Liver (tissue), 10 donors: ENCODE measurements at places on chromosomes 2 and 18. TPM values are rescaled to one million over a fixed set of nuclear protein-coding genes. Genes with fewer than 3 reads are reported as not detected.
A peak's percentile ranks its signal among the peaks of the same experiment; 100 is the strongest.

Gene DGKD
- 9.7 TPM for total RNA-seq

Gene USP34
- 65.9 TPM for total RNA-seq

Gene HOXD13
- not detected for total RNA-seq

Gene GALR1
- total RNA-seq, result not detected

Gene NGEF
- total RNA-seq, result 10.6 TPM

Gene PTPRM
- total RNA-seq, result 23.0 TPM

Gene UPP2
- 0.51 TPM for total RNA-seq

Gene XDH
- total RNA-seq, result 76.6 TPM

Gene RNPEPL1
- total RNA-seq, result 26.1 TPM

Gene MSTN
- total RNA-seq, result 0.08 TPM

Gene LIMS2
- total RNA-seq, result 15.6 TPM

Gene TMEM37
- total RNA-seq, result 30.3 TPM

Gene CRYGD
- total RNA-seq, result not detected

Gene DYNAP
- total RNA-seq, result not detected

DNA sequence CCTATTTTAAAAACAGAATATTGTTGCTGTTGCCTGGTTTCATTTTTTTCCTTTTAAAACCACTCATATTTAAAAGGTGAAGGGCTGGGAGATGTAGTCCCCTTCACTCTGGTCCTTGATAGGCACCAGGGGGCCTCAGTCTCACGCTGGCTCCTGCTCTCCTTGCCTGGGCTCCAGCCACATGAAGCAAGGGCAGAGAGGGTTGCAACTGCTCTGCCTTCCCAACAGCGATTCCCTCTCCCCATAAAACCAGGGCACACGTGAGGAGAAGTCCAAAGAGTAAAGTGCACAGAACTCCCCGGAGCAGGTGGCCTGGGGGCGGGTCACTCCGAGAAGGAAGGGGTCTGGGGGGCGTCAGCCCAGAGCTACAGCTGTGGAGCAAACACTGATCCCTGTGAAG lies 12.8 kb downstream of the TMEM127 start:
- no peak for DNase-seq

- DNase-seq, result no peak
Observed at GRCh38 chr2:218717262-218717661, 6.6 kb downstream of the TTLL4 start.

DNA sequence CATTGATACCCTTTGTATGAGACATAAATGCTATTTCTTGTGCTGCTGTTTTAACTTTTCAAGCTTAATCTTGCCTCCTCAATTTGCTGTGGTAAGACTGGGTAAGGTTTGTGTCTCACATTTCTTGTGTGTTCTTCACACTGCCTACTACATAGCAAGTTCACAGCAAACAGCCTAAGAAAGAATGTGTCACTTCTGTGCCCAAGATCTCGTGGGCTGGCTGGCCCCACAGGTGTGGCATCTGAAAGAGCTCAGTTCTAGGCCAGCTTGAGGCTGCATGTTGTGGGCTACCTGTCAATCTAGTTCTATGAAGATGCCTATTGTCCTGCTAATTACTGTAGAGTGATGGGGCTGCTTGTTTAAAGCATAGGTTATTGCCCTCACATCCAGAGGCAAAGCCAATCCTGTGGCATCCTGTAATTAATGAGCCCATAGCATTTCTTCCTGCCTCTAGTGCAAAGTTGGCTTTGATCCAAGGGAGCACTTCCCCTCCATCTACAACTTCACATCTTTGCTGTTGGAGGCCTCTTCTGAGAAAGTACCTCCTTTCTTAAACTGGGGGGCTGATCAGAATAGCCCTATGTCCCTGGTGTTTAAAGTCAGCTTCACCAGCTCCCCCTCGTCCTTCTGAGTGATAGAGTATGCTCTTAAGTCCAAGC lies 40.9 kb upstream of the ASPRV1 start:
- no peak for DNase-seq

DNA sequence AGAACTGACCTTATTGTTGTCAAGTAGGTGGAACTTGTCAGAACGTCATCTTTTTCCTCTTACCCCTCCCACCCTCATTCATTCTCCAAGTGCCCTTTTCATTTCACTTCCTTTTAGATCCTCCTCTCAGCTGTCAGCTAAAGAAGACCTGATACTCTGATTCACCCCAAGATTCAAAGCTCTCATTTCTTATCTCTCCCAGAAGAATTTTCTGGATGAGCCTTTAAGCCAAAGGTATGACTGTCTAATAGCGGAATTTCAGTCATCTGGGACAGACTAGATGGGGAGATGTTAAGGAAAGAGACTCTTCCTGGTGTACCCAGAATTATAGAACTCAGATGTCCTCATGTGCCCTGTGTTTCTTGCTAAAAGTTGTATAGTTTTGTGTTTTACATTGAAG lies 53.9 kb downstream of the TCF7L1 start:
- no peak for DNase-seq

GRCh38 chr2:97714950-97715652 lies 1.7 kb downstream of the ZAP70 start:
- DNase-seq, result no peak

GRCh38 chr18:34358923-34359322 lies 134.2 kb upstream of the NOL4 start:
- DNase-seq, result no peak

DNA sequence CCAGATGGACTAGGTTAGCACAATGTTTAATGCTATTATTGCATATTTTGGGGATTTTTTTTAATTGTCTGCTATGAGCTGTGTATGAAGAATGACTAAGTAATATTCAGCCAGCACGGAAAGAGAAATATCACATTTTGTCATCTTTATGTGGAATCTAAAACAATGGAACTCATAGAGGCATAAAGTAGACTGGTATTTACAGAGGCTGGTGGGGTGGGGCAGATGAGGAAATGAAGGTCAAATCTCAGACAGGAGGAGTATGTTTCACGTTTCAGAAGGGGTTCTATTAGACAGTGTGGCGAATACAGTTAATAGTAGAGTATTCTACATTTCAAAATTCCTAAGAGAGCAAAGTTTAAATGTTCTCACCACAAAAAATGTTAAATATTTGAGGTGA lies 4.7 kb downstream of the CDH19 start:
- DNase-seq, result no peak

DNA sequence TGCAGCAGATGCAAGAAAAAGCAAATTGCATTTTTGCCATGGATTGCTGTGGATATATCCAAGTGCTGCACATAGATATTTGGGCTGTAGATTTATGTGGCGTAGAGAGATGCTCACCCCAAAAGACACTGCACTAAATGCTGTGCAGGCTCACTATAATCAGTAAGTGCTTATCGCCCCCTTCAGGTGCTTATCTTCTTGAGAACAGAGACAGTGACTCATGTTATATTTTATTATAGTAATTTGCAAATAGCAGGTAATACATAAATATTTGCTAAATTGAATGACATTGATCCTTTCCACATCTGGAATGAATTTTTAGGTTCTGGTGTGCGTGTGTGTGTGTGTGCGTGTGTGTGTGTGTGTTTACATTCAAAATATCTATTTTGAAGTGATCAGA lies 36.8 kb upstream of the PLEKHM3 start:
- DNase-seq, result no peak

DNA sequence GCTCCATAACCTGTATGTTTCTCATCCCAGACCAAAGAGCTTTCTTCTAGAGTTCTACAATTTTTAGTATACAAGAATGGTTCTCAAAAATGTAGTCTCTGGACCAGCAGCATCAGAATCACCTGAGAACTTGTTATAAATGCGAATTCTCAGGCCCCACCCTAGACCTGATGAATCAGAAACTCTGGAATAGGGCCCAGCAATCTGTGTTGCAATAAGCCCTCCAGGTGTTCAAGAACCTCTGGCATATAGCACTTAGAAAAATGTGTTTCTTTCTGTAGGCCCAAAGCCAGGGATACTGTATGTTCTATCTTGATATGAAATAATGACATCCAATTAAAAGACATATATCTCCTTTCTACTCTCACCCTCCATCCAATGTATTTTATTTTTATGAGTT lies 10.4 kb downstream of the PAIP2B start:
- DNase-seq, result no peak

GRCh38 chr2:109120166-109120565 lies 8.8 kb upstream of the SH3RF3 start:
- DNase-seq, result no peak

GRCh38 chr2:156896294-156896693 lies 361.2 kb upstream of the GALNT5 start:
- DNase-seq, result no peak

DNA sequence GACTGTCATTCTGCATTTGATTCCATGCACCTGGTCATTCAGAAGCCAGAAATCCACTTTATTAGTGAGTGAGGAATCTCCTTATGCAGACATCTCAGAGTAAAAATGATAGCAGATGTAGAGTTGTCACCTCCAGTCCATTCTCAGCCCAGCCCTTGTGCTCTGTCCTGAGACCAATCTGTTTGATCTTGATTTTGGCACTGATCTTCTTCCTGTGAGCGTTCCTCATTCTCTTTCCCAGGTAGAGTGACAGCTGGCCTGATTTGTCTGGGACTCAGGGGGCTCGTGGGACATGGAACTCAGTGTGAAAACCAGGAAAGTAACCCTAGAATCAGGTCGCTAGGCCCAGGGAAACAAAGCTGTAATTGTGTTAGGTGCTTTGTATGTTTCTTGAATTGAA lies 8.9 kb downstream of the ARHGAP25 start:
- DNase-seq, result no peak

DNA sequence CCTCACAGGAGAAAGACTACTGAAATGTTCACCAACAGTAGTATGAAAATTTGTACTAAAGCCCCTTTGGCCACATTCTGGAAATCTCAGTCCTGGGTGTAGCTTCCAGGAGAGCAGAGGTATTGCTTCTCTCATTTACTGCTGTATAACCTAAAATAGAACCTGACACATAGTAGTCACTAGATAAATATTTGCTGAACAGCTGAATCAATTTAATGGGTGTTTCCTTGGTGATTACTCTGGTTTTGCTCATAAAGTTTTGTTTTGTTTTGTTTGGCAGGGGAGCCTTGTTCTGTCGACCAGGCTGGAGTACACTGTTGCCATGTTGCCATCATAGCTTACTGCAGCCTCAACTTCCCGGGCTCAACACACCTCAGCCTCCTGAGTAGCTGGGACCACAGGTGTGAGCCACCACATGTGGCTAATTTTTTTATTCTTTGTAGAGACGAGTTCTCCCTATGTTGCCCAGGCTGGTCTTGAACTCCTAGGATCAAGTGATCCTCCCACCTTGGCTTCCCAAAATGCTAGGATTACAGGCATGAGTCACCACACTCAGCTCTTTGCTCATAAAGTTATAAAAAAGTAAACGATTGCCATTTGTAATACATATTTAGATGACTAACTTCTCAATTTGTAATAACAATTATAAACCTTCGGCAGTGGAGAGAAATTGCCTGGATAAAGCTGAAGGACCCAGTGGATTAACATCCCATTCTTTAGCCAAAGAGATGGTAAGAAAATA lies 11.5 kb upstream of the PARD3B start:
- no peak for DNase-seq

DNA sequence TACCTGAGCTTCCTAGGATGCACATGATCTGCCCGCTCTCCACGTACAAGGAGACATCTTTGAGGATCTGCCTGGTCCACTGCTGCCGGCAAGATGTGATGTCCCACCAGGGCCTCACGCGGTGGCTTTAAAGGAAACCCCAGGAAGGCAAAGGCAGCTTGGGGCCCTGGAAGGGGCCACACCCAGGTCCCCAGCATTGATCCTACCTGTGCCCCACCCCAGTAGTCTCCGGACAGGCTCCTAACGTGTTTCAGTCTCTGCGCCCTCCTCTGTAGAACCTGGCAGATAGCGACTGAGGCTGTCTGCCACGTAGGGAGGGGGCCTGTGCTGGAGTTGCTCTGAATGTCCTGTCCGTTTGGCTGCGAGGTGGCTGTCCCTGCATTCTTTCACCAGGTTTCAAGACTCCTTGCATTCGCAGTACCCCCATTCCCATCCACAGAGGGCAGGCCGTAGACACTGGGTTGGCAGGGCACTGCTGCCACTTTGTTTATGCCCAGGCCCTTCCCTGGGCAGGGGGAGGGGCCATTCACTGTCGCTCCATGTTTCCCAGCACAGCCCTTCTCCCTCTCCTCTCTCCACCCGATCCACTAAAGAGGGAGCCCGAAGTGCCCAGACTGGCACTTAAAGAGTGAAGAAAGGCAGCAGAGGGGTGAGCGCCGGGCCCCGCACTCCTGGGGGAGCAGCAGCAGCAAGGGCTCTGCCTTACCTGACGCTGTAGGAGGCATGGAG lies 644 bp downstream of the ABCG5 start:
- no peak for DNase-seq

DNA sequence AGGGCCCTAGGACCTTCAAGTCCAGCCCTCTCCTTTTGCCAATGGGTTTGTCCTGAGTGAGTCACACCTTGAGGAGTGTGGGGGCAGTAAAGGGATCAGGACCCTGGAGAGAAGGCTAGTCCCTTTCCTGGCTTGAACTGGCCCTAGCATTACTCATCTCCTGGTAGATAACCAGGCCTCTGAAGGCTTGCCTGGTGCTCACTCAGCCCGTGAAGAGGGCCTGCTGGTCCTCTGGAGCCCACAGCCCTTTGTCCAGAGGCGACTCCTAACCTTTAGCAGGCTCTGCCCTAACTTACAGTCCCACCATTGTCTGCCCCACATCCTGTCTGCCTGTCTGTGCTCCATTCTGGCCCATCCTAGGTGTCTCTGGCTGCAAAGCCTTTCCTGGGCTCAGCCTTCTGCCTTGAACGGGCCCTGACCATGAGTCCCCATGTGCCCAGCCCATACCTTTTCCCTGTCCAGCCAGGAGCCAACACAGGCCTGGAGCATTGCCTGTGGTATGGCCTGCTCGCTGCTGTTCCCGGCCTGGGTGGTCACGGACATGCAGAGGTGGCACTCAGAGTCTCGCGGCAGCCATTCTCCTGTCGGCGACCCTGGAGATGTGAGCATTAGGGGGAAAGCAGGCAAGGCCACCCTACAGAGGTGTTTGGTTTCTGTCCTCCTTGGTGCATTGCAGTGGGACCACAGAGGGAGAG lies 5.0 kb downstream of the SFTPB start:
- DNase-seq, result no peak

GRCh38 chr2:126655051-126655450 lies 907 bp upstream of the GYPC start:
- DNase-seq, result peak; percentile 41

GRCh38 chr18:23479829-23480505 lies 23.3 kb upstream of the RMC1 start:
- no peak for DNase-seq

GRCh38 chr18:9950289-9951016 lies 36.6 kb downstream of the VAPA start:
- no peak for DNase-seq

DNA sequence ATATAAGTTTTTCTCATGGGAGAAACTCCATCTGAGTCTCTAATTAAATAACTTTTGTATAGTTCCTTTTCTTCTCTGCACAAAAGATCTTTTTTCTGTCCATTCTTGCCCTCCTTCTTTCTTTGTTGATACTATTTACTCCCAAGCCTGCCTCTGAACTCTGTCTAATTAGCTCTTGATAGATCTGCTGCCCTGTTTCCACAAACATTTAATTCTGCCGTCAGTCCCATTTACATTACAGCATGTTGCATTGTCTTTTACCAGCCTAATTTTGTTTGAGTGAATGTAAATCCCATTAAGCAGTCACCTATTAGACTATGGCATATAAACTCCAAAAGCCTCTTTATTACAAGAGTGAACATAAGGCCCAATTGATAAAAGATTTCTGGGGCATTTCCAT lies 254.4 kb downstream of the ERBB4 start:
- no peak for DNase-seq

GRCh38 chr2:1812926-1813325 lies 68.6 kb upstream of the PXDN start:
- no peak for DNase-seq

GRCh38 chr2:226159875-226160479 lies 639.6 kb downstream of the IRS1 start:
- no peak for DNase-seq

GRCh38 chr2:28492282-28492681 lies 3.6 kb upstream of the PLB1 start:
- no peak for DNase-seq

GRCh38 chr18:29849144-29849543 lies 1193.4 kb downstream of the DSC3 start:
- DNase-seq, result no peak
